ENCODE measurements at places on chromosomes 3 and 15.

DNA sequence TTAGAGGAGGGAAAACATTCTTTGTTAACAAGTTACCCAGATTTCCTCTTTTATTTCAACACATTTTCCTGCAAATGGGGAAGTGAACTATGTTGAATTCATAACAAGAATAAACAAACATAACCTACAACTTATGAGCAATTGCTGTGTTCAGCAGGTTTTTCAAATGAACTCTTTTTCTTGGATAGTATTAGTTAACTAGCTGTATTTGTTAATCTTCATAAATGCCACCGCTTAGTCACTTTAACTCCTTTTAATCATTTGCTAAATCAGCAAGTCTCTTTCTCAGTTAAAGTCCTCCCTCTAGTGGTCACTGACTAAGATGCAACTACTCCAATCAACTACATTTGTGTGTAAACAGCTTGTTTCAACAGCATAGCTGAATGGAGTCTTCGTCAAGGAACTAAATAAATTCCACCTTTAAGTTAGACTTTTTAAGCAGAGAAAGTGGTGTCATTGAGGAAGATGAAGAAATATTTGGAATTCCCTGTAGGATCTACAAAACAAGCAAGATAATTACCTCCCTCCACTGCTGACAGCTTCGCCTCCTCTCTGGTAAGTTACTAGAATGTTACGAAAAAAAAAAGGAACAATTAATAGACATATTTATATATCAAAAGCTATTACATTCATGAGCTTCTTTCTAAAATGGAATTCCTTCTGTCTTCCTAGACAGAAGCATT lies 1122.0 kb downstream of the ROBO1 start:
- DNase-seq = no peak

- DNase-seq = no peak
Measured at GRCh38 chr3:179194931-179195330, 46.8 kb downstream of the PIK3CA start.

- DNase-seq = no peak
Measured at GRCh38 chr3:30914696-30915095, 20.2 kb upstream of the GADL1 start.

GRCh38 chr15:62877276-62877857 lies 165.2 kb upstream of the TPM1 start:
- DNase-seq = no peak

DNA sequence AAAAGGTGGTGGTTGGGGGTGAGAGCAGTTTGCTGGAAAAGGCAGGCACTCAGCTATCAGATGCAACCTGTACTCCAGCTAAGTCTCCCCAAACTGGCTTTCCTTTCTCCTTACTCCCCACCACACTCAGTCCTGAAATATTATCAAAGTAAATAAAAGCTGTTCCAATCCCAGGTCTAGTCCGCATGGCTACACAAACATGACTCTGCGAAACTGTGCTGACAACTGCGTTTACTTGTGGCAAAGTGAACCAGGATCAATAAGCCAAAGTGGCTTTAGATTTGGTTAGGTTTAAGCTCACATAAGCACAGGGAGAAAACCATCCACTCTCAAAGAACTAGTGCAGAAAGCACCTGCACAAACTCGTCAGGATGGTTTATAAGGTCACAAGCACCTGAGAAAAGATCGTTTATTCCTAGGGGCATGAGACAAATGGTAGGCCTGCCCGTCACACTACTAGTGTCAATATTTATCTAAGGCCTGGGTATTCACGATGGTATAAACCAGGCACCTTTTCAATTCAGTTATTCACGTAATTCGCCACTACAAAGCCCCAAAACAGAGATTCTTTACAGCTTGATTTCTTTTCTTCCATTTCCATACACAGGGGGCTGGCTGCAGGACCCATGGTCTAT lies 25.3 kb downstream of the LRIG1 start:
- no peak for DNase-seq

DNA sequence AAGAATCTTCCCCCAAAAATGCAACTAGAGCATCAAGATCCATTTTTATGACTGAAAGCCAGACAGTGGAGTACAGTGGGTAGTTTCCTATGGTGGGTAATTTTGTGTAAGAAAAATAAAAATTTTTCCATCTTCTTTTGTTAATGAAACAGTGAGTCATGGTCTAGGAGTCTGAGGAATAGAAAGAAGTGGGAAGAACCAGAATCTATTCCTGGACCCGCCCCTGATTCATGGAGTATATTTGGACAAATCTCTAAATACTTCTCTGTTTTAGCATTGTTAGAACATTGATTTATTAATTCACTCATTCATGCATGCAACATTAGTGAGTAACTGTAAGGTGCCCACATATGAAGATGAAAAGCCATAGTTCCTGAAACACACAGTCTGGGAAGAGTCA lies 304.5 kb upstream of the GPR149 start:
- no peak for DNase-seq

GRCh38 chr15:22949074-22949547 lies 31.1 kb downstream of the CYFIP1 start:
- DNase-seq = no peak

- no peak for DNase-seq
Measured at GRCh38 chr3:178754852-178755510, 218.7 kb downstream of the KCNMB2 start.

GRCh38 chr3:15629860-15630597 lies 28.5 kb downstream of the BTD start:
- DNase-seq = no peak

GRCh38 chr3:46705751-46706552 lies 4.8 kb downstream of the TMIE start:
- DNase-seq = no peak

GRCh38 chr15:61916104-61916503 lies 144.1 kb downstream of the VPS13C start:
- DNase-seq = no peak

GRCh38 chr3:171346582-171347300 lies 113.5 kb downstream of the TNIK start:
- no peak for DNase-seq

DNA sequence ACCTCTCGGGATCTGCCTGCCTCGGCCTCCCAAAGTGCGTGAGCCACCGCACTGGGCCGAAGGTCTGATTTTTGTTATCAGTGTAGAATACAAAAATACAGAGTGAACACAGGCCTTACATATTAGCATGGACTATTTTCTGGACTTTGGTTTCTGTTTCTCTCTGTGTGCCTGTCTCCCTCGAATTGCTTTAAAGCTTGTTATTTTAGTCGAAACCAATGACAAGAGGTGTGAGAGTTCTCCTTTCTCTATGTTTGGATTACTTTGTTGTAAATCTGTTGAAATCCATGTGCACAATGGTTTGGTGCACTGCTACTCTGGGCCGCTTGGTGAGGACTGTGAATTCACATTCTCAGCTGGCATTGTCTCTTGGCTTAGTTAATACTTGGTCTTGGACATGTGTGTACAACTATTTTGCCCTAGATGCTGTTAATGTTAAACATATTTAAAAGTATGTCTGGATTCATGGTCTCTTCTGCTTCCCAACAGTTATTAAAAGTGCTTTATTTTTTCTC lies 23.9 kb downstream of the MED12L start:
- DNase-seq = no peak

GRCh38 chr15:63043335-63044076 lies 959 bp downstream of the TPM1 start:
- no peak for DNase-seq

- DNase-seq = no peak
Measured at GRCh38 chr3:62735510-62735909, 139.7 kb downstream of the CADPS start.

DNA sequence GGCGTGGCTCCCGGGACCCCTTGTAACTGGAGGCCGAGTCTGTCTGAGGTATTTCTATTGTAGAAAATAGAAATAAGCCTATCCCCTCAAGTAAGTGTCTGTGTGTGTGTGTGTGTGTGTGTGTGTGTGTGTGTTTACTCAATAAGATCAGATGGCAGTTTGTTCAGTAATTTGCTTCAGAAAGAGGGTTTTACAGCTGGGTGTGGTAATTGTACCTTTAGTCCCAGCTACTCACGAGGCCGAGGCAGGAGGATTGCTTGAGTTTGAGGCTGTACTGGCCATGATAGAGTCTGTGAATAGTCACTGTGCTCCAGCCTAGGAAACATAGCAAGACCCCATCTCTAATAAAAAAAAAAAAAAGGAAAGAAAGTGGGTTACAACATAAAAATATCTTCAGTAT lies 8.7 kb downstream of the SPINT1 start:
- no peak for DNase-seq

DNA sequence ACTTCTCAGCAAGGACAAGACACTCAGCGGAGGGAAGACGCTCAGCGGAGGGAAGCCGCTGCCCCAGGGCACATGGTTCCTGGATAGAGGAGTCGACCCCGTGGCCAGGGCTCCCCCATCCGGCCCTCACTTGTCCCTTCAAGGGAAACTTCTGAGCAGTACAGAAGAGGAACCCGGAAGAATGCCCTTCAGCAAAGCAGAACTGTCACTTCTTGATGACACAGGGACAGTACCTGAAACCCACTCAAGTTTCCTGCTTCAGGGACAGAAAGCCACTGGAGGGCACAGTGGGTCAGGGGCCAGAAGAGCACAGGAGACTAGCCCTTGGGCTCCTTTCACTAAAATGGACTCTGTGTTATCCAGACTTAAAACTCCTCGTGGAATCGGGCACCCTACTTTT lies 97.8 kb upstream of the RPL32 start:
- DNase-seq = no peak

GRCh38 chr3:4829031-4829394 lies 150.2 kb upstream of the BHLHE40 start:
- DNase-seq = no peak

GRCh38 chr15:96360581-96361308 lies 30.2 kb downstream of the NR2F2 start:
- DNase-seq = no peak

DNA sequence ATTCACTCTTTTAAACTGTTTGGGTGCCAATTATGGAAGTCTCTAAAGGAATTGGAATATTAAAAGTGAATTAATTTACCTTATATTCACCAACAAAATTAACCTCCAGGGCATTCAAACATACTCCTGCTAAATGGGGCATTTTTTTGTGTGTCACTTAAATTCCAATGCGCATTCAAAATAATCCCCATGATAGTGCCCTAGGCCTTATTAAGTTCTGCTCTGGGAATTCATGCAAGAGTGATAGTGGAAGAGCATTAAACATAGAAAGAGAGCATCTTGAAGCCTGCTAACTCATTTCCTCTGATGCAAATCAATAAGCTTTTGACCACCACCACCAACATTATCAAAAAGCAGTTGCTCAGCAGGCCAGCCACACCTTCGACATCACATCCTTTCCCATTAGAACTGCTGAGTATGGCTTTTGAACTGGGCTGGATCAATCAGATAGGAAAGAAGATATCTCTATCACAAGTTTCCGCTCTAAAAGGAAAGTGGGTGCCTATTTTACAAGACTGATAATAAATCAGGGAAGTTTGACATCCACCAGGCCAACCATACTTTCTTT lies 156.7 kb downstream of the TMCO5A start:
- DNase-seq = no peak

GRCh38 chr3:125165189-125165947 lies 47.2 kb downstream of the SLC12A8 start:
- no peak for DNase-seq

DNA sequence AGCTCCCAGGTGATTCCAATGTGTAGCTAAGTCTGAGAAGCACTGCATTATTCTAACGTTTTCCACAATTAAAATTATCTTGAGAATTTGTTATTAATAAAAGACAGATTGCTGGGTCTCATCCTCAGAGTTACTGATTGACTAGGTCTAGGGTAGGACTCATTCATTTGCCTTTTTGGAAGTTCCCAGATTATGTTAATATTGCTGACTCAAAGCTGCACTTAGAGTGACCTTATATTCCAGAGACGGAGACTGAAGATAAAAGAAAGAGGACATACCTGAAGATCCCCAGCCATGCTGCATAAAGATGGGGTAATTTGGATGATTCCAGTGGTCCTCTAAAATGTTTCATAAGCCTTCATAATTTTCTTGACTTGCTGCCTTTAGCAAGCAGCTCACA lies 81.8 kb downstream of the PLSCR2 start:
- DNase-seq = no peak

- no peak for DNase-seq
Measured at GRCh38 chr3:4033296-4033695, 234.1 kb downstream of the LRRN1 start.

DNA sequence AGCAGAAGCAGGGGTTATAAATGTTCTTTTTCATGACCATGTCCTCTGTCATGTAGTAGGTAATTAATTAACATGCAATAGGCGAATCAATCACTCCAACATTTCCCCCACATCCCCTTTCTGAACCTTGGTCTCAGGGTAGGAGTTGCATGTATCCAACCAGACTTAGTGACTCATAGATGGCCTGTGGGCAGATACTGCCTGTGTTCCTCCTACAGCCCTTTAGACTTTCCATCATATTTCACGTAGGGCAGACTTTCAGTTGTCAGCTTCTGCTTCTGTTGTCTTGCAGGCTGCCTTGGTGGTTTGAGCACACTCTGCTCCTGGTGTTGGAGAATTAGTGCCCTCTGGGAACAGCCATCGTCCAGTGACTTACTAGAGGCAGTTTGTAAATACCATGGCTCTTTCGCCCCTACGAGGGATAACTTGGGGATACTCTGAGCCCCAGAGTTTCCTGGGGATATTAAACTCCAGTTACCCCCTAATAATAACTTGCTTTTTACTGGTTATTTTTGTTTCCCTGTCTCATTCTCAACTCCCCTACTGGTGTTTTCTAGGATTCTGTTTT lies 244.4 kb downstream of the EDEM1 start:
- no peak for DNase-seq

GRCh38 chr15:61336026-61336638 lies 107.0 kb upstream of the RORA start:
- no peak for DNase-seq

DNA sequence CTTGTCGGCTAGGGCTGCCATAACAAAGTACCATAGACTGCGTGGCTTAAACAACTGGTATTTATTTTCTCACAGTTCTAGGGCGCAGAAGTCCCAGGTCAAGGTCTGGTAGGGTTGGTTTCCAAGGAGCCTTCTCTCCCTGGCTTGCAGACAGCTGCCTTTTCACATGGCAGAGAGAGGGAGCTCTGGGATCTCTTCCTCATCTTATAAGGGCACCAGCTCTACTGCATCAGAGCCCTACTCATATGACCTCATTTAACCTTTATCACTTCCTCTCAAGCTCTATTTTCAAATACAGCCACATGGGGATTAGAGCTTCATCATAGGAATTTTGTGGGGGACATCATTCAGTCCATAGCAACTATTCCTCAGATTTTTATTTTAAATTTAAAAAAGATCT lies 17.6 kb upstream of the PAQR9 start:
- DNase-seq = no peak

Measured in GOT3 (cell line).